Stimulated activated naive CD4-positive, alpha-beta T cell (primary cell): ENCODE measurements at places on chromosomes 1 and 21.

GRCh38 chr1:4627353-4627752 is 27.1 kb upstream of the AJAP1 start:
- DNase-seq = no peak

- no peak for DNase-seq
Measured at GRCh38 chr21:38643404-38644023, 145.2 kb upstream of the ERG start.

DNA sequence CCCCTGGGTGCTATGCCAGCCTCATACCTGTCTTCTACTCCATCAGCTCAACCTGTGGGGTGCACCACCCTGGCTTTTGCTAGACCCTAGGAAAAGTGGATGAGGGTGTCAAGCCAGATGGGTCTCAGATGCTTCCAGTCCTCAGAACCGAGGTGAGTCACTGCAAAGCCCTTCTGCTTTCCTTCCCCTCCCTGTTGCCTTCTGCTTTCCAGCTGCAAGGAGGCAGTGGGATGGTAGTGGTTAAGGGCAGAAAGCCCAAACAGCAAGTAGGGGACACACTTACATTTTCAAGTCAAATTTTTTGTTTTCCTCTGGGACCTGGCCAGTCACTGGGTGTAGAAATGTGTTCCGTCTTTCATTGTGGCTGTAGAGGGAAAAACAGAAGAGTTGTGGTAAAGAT is 60.7 kb upstream of the GOLT1A start:
- DNase-seq = no peak

DNA sequence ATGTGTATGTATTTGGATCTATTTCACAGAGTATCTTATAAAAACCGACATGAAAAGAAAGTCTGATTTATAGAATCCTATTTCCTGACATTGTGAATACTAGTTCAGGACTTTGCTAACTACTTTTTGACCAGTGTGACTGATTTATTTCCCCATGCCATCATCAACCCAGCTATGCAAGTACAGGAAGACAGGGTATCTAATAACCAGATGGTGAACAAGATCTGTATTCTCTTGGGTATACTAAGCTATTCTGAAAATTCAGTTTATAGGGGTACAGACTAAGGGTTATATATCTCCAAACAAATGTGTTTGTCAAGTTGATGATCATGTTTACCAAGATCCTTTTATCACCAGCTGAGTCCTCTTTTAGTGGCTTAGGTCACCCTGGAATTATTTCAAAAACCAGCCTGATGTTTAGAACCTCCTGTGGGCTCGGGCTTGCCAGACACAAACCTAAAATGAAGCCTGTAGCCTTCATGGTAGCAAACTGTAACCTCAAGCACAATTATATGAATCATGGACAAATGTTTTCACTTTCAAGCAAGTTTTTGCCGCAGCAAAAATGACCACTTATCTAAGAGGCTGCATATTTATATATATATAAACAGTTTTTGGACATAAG is 185.1 kb downstream of the FGGY start:
- DNase-seq = no peak

- DNase-seq = no peak
Measured at GRCh38 chr1:174040387-174040786, 18.2 kb upstream of the RC3H1 start.

GRCh38 chr1:54976747-54977146 is 3.7 kb upstream of the TMEM61 start:
- DNase-seq = no peak

- no peak for DNase-seq
Measured at GRCh38 chr21:34345091-34345871, 18.5 kb upstream of the KCNE2 start.

GRCh38 chr1:22163564-22163963 is 20.7 kb upstream of the WNT4 start:
- DNase-seq = no peak

DNA sequence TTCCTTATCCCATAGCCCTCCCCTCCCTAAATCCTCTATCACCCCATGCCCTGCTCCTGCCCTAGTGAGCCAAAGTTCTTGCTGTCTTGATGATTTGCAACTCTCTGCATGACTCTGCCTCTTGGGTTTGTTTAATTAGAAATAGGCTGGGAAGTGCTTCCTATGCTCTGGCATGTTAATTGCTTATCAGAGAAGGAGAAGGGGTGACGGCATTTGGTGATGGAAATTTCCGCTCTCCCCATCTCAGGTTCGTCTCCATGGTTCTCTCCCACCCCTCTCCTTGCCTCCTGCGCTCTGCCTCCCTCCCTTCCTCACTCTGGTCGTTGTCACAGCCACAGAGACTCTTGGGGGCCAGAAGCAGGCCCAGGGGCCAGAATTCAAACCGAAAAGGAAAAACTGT is 68.9 kb downstream of the LRRN2 start:
- DNase-seq = no peak

DNA sequence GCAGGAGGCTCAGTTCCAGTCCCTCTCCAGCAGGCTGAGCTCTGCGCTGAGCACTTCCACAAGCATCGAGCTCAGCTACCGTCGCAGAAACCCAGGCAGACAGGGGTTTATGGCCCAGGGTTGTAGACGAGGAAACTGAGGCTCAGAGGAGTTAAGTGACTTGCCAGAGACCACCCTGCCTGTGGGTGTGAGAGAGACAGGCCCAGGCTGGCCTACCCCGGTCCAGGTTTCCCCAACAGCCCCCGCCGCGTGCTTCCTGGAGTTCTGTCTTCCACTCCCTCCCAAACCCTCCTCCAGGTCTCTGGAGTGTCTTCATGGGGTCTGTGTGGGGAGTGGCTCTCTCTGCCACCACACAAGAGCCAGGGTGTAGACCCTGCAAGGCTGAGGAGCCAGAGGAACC is 615.9 kb downstream of the PTPRU start:
- DNase-seq = no peak

DNA sequence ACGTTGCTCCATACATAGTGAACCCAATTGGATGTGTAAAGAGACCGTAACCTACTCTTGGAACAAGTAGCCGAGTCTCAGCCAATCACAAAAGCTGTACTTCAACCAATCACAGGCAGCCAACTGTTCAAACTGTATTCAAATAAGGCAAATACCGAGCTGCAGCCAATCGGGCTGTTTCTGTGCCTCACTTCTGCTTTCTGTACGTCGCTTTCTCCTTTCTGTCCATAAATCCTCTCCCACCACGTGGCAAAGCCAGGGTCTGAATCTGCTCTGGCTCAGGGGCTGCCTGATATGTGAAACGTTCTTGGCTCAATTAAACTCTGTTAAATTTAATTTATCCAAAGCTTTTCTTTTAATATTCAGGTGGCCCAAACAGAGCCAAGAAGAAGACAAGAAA is 210.3 kb downstream of the URB2 start:
- DNase-seq = no peak

GRCh38 chr21:42592156-42592820 is 61.1 kb upstream of the PDE9A start:
- DNase-seq = no peak

DNA sequence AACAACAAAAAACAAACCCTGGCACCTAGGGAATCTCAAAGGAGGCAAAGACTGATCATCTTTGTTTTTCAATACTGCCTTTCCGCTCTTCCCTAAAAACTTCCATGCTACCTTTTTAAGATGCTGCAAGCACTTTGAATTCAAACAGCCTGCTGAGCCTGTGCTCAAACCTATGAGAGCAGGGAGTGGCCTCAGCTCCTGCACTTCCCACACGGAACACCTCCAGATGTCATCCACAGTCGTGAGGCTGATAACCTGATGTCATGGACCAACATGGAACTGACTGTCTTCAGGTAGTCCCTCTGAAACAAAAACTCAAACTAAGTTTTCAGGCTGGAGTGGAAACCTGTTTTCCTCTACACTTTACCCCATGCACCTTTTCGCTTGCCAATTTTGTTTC is 46.8 kb downstream of the DESI2 start:
- DNase-seq = no peak

GRCh38 chr1:2134621-2135307 is 59.8 kb downstream of the FAAP20 start:
- DNase-seq = no peak

DNA sequence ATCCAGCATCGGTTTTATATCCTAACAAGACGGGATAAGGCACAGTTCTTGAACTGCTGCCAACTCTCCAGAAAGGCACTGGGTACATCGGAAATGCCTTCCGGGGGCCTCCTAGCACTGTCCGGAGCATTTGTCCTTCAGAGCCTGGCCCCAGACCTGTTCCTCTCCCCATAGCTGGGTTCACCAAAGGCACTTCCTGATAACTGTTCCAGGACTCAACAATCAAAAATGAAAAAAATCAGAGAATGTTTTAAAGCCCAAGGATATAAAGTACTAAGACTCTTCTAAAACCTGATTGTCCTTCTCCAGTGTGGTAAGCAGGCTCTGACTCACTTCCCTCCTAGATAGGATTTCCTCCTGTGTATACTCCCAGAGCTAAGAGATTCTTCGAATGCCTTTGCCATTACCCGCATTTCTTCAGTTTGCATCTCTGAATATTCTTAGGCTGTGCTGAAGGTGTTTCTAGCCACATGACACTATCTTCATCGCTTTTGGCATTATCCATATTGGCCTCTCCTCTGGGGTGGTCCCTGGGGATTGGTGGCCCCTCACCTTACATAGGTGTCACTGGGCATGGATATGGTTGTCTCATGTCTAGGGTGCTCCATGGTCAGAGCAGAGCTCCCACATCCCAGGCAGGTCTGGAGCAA is 112.9 kb downstream of the ZBTB18 start:
- DNase-seq = no peak

- DNase-seq = no peak
Measured at GRCh38 chr21:37259426-37259825, 7.7 kb downstream of the VPS26C start.

- DNase-seq = no peak
Measured at GRCh38 chr1:87642581-87643221, 314.0 kb downstream of the LMO4 start.

DNA sequence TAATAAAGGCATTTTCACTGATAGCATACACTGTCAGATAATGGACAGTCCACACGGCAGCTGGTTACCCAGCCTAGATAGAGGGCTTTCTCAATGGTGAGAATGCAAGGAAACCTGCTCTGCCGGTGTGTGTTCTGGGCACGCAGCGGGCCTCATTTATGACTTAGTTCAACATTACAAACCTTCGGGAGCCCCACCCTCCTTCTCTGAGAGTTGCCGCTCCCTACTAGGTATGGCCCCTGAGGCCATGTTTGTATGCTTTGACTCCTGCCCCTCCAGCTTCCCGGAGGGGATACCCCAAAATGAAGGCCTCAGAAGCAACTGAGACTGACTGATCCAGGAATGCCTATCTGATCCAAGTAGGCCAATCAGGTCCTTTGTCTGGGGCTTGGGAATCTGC is 17.2 kb upstream of the FABP3 start:
- no peak for DNase-seq

DNA sequence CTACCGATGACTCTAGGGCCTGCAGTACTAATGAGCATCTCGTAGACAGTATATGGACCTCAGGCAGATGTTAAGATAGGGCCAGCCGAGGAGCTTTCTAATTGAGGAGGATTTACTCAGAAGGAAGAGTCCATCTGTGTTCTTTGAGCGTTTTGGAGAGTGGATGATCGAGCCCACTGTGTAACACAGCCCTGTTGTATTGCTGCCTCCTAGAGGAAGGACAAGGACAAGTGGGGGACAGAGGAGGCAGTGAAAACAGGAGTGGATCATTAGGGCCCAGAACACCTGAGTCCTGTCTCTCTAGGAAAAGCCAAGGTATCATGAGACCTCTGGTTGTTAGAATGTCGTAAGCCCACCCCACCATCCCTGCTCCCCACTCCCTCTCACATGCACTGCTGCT is 62.9 kb downstream of the TBX19 start:
- DNase-seq = no peak

GRCh38 chr1:179153217-179153616 is 71.3 kb downstream of the TOR3A start:
- DNase-seq = no peak

DNA sequence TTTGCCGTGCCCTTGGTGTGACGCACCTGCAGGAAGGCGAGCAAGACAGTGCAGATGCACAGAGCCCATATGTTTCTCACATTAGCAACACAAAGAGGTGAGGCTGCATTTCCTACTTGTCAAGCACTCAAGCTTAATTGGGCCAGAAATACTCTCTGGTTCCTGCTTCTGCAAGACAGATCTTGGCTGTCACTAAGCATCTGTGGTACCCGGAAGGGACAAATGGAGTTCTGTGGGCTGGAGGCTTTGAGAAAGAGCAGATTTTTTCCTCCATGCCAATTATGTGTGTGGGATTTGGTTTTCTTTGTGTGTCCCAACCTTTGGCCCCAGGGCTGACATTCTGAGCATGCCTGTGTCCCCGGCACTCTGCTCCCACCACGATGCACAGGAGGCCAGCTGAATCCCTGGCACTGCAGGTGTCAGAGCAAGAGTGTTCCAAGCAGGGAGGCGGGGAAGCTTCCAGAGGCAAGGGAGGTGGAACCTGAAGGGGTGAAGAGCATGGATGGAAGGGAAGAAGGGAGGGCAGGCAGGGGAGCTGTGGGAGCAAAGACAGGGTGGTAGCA is 52.0 kb upstream of the STUM start:
- DNase-seq = no peak

GRCh38 chr1:150155413-150156071 is 5.8 kb downstream of the PLEKHO1 start:
- no peak for DNase-seq

GRCh38 chr21:35428001-35428320 is 378.9 kb upstream of the RUNX1 start:
- DNase-seq = no peak

DNA sequence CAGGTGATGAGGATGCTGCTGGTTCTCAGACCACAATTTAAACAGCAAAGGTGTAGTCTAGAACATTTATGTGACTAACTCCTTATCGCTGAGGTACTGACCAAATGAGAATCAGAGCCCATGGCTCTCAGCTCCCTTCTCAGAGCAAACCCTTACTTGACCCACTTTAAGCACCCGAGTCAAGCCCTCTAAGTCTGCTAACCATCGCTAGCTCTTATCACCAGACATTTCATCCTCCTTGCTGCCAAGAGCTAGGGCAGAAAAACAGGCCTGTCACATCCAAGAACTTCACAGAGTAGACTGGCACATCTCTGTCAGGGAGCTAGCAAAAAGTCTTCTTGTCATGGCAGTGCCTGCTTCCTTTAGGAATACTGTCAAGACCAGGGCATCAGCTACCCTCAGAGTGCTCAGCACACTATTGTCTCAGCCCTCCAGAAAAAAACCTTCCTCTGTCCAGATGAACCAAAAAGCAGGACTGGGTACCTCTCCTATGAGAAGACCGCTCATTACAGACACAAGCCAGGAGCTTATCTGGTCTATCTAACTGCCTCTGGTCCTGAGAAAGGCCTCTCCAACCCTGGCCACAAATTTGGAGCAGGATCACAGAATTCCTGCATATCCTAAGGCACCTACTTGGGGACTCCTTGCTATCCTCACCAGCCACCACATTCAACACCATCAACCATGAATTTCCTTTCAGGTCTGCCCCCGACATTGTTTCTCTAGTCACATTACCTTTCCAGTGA is 26.2 kb downstream of the ERI3 start:
- DNase-seq = no peak

GRCh38 chr21:15094706-15095105 is 29.9 kb upstream of the NRIP1 start:
- no peak for DNase-seq

GRCh38 chr1:61956784-61957183 is 214.5 kb downstream of the PATJ start:
- DNase-seq = no peak

- DNase-seq = no peak
Measured at GRCh38 chr21:43353282-43354025, 73.5 kb downstream of the SIK1 start.

- no peak for DNase-seq
Measured at GRCh38 chr1:6144647-6145395, 35.3 kb downstream of the CHD5 start.
